ENCODE measurements at places on chromosomes 4 and X. TPM values are rescaled to one million over a fixed set of nuclear protein-coding genes. Genes with fewer than 3 reads are reported as not detected.

- no peak for DNase-seq
Observed at GRCh38 chrX:16042980-16043379, 80.4 kb upstream of the GRPR start.

DNA sequence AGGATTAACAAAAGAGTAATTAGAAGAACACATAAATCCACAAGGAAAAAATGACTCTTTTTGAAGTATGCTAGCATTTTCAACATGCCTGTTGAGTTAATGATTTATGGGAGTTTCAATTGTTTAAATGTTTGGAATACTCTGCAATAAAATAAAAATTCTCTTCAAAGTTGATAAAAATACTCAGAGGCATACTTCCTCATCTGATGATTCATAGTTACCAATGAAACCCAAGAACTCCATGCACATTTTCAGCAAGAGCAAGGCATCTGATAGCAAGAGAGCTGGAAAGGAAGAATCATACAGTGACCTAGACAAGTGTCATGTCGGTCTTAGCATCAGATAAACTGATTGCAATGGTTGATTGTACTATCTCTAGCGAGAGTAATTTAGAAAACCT is 443.7 kb upstream of the ATOH1 start:
- no peak for DNase-seq

DNA sequence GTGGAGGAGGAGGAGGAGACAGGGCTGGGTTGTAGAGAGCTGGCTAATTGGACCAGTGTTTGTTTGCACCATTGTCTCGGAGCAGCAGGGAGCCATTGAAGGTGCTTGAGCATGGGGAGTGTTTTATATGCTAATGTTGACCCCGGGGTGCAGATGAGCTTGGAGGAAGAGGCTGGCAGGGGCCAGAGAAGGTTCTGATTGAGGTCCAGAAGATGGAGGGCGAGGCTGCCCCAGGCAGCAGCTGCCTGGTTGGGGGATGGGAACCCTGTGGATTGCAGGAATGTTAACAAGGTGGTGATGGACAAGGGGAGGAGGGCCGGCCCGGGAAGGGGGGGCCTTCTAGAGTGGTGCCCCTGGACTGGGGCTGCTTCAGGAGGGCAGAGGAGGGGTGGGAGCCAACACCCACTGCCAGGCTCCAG is 18.0 kb downstream of the DOK7 start:
- DNase-seq, result no peak

- DNase-seq, result no peak
Observed at GRCh38 chrX:105375816-105376215, 155.3 kb upstream of the TEX13A start.

DNA sequence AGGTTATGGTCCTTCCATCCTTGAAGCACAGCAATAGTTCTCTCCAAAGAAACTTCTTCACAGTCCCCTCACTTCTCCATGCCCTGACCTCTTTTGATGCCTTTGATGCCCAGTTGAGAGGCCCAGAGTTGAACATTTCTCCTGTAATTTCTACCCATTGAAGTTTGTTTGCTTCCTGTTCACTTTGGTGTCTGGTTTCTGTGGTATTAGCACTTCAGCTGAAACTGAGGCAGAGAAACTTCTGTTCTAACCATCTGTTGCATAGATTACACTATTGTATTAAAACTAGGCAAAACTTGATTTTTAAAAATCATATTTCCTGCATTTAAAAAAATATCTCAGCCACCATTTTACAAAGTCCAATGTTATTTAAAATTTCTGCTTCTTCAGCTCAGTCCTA is 89.8 kb upstream of the ADGRG2 start:
- no peak for DNase-seq

- no peak for DNase-seq
Observed at GRCh38 chr4:14348506-14348905, 653.8 kb upstream of the CPEB2 start.

GRCh38 chr4:25330905-25331808 is 18.6 kb downstream of the ZCCHC4 start:
- DNase-seq, result no peak

DNA sequence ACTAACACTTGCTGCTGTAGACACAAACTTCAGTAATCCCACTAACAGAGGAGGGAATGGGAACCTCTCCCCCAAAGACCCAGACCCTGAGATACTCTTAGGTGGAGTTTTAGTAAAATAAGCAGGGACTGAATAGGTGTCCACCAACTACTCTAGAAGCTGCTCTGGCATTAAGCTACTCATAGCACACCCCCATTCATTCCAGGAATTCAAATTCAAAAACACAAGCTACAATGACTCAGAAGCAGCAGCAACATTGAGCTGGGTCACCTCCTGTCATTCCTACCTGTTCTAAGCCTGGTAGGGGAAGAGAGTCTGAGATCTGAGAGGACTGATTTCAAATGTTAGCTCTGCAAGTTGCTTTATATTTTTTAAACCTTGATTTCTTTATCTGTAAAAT is 135.4 kb upstream of the FRMPD4 start:
- DNase-seq, result no peak

- DNase-seq, result peak; percentile 14
Observed at GRCh38 chrX:24081661-24082154, 27.0 kb downstream of the EIF2S3 start.

DNA sequence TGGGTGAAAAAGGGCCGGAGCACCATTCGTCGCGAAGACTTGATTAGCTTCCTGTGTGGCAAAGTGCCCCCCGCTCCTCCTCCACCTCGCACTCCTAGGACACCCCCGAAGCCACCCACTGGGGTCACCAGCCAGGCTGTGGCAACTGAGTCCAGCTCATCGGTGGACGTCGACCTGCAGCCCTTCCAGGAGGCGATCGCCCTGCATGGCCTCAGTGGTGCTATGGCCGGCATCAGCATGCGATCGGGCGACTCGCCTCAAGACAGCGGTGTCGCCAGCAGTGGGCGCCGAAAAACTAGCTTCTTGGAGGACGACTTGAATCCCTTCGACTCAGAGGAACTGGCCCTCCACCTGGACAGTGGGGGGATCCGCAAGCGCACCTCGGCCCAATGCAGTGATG is 126.8 kb upstream of the CXorf66 start:
- DNase-seq, result no peak

DNA sequence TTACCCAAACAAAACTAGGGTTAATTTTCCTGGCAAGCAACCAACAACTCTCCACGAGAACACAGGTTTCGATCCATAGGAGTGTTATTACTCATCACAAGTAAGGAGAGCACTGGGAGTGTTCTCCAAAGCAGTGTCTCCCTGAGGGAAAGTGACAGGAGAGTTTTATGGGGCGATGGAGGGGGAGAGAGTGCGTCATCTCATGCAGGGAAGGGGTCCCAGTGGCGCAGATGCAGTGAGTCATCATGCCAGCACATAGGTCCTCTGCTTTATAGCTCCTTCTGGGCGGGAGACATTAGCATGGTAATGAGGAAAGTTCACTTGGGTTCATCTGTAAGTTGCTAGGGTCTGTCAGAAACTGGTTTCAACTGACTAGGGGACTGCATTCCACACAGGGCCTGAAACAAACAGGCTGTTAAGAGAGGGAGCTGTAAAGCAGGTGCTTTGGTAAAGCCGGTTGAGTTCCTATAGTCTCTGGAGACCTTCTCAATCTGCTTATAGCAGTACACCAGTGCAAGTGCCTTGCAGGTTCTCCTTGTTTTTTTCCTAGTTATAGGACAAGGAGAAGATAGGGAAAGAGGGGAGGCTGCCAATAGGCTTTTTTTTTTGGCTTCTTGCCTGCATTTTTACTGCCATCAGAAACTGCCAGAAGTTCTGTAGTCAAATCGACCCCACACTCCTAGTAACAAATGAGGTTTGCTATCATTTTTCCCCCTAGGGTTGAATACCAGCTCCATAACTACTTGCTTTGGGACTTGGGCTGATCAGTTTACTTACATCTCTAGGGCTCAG is 12.8 kb upstream of the BOD1L1 start:
- DNase-seq, result no peak

DNA sequence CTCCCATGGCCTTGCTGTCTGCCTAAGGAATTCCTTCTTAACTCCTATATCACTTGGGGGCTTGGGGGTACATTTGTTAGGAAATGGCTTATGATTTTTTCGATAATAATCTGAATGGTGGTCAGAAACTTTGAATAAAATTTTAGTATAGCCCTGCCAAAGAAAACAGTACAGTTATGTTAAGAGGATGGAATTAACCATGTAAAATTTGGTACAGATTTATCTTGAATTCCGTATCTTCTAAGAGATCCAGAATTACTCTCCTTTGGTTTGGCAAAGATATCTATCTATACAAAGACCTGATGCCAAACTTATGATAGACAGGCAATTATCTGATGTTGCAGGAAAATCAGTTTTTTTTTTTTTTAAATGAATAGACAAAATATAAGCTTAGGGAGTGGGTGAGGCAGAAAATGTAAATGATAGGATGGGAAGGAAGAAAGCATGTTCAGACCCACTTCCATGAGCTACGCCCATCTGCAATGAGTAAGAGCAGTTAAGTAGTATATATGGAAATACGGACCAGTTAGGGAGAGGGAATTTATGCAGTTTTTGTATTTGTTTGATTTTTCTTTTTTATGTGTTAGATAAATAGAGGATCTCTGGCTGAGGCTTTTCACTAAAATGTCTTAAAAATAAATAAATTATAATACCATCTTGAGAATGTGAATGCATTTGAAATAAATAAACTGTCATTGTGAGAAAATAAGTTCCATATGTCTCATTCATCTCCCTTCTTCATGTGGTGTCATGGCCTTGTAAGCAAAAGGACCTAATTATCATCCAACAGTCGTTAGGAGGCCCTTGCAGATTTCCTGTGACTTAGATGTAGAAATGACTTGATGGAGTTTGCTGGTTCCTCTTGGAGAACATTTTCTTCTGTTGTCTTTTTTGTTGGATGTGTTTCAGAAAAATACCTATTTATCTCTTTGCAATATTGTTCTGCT is 389.6 kb downstream of the ARHGAP24 start:
- no peak for DNase-seq

PYURF gene
- 125 TPM for polyA plus RNA-seq

SPANXN4 gene
- polyA plus RNA-seq, result not detected

CXCL1 gene
- 2.0 TPM for polyA plus RNA-seq

ADH6 gene
- 9.0 TPM for polyA plus RNA-seq

SMARCA1 gene
- polyA plus RNA-seq, result 125 TPM

SATL1 gene
- polyA plus RNA-seq, result 0.61 TPM

SMIM31 gene
- polyA plus RNA-seq, result 0.33 TPM

ZCCHC18 gene
- 4.8 TPM for polyA plus RNA-seq
